ENCODE measurements at places on chromosomes 16 and 17. TPM values are rescaled to one million over a fixed set of nuclear protein-coding genes. Genes with fewer than 3 reads are reported as not detected.

The CSF3 gene
- polyA plus RNA-seq, result not detected

The RAB37 gene
- 0.25 TPM for polyA plus RNA-seq

The G6PC3 gene
- polyA plus RNA-seq, result 166 TPM

The RNF135 gene
- not detected for polyA plus RNA-seq

The FOXJ1 gene
- not detected for polyA plus RNA-seq

The DPEP2 gene
- polyA plus RNA-seq, result not detected

All from SK-N-SH (cell line).